ENCODE measurements at places on chromosomes 1 and 21. TPM values are rescaled to one million over a fixed set of nuclear protein-coding genes. Genes with fewer than 3 reads are reported as not detected.

Gene CR1L
- total RNA-seq, result 0.73 TPM

Gene ADAMTS4
- total RNA-seq, result 2.0 TPM

Gene DNASE2B
- not detected for total RNA-seq

- no peak for DNase-seq
Measured at GRCh38 chr1:60562740-60563139, 489.2 kb upstream of the C1orf87 start.

DNA sequence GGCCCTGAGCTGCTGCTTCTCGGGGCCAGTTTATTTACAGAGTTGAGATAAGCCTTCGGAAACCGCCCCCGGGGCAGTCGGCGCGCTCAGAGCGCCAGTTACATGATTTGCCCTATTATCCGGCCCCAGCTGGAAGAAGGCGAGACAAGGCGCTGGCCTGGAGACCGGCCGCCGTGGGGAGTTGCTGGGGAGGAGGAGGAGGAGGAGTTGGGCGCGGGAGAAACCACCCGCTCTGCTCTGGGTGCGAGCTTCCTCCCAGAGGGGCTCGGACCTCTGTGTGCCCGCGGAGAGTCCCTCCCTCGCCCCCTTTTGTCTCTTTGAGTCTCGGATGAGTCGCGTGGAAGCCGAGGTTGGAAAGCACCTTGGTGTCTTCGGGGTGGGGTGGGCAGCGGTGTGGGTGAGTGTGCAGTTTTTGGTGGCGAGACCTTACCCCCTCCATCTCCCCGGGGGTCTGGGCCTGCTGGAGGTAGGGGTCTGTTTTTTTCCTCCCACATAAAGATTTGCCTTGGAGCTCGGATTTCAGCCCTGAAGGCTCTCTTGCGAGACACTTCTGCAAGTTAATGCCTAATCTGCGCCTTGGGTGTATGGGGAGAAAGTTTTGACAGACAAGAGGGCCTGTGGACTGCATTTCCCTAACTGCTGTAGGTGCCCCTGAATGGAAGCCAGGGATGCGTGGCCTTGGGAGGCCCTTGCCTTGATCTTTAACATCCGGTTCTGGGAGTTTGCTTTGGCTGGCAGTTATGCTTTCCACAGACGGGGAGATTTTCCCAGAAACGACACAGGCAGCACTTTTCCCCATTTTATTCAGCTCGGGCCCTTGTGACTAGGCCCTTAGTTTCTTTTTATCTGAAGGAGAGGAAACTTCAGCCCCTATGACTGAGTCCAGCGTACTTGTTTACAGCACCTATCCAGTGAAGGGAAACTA, 80.0 kb downstream of the NDUFS5 start:
- no peak for DNase-seq

Gene RNPC3
- 51.6 TPM for total RNA-seq

DNA sequence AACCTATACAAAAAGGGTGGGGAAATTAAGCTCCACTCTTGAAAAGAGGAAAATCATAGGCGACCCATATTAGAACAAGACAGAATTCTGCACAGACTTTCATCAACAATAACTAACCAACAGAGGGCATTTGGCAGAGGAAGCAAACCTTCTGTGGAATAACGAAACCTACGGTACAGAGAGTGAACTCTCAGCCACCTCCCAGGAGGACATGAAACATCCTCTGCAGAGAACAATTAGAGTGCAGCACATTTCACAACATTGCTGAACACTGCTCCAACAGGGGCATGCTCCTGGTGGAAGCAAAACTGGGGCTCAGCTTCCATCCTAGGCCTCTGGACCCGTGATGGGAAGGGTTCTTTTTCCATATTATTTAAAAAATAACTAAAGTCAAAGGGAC, 110.9 kb downstream of the KCNJ15 start:
- DNase-seq, result no peak

DNA sequence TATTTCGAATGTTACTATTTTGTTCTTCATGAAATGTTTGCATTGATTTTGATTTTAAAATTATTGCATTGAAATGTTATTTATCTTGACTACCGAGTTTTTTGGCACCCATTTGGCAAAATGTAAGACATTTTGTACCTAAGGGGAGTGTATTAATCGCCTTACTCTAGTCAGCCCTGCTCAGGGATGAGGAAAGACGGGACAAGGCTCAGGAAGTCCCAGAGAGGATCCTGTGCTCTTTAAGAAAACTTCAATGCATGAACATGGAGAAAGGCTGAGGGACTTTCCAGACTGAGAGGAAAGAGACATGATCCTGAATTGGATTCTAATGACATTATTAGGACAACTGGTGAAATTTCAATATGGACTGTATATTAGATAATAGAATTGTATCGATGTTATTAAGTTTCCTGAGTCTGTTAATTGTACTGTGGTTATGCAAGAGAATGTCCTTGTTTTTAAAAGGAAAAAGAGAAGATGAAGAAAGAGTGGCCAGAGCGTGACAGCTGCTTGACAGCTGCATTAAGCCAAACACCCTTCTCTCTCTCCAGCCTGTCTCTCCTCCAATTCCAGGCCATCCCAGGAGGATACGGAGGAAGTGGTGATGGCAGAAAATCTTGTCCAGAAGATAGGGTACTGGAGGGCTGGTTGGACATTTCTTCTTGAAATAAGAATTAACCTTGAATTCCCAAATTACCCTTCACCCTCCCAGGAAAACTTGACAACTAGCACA, 66.0 kb downstream of the PLEKHA6 start:
- DNase-seq, result no peak

Gene S100A8
- 2.9 TPM for total RNA-seq

Gene CCDC185
- total RNA-seq, result not detected

DNA sequence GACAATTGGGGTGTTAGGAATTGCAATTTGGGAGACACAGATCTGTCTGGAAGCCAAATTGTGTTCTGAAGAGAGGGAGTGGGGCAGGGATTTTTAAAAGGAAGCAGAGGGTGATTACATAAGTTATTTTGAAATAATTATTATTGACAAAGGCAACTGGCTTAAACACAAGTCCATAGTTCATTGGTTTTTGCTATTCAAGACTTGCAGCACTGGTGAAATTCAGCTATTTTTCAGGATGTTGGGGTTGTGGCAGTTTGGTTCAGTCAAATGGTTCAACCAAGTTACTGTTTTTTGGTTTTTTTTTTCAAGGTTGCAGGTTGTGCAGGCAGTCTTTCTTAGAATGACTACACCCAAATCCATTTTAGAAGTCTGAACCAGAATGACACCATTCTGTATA, 300.0 kb upstream of the DEPDC1 start:
- DNase-seq, result no peak

Gene HAX1
- total RNA-seq, result 31.3 TPM

DNA sequence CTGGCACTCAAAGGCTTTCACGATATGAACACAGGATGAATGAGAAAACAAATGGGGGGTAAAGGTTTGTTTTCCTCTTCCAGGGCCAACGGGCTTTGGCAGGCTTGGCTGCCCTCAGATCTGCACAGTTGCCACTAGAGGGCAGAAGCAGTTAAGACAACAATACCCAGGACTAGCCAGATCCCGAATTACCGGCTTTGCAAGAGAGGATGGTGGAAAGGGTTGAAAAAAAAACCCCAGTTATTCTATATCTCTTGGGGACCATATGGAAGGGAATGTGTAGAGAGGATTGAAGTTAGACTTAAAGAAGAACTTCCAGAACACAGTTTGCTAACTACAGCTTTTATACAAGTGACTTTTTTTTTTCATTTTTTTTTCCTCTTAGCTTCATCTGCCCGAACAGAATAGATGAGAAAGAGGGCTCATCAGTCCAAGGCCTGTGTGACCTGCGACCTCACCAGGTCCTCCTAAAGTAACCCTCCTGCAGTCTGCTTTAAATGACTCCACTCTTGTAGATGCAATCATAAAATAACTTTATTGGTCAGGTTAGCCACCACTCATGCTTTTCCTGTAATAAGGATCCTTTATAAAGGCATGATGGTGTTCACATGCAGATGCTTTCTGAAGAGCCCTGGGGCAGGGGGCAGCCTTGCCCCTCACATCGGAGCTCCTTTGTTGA, 10.7 kb downstream of the FMOD start:
- DNase-seq, result peak; percentile 90

GRCh38 chr1:181479137-181479745, 4.1 kb upstream of the CACNA1E start:
- DNase-seq, result peak; percentile 80
